ENCODE measurements at places on chromosomes 2 and 18.
A peak's percentile ranks its signal among the peaks of the same experiment; 100 is the strongest.

GRCh38 chr2:232395586-232395985, 11.1 kb upstream of the ALPG start:
- DNase-seq = no peak

DNA sequence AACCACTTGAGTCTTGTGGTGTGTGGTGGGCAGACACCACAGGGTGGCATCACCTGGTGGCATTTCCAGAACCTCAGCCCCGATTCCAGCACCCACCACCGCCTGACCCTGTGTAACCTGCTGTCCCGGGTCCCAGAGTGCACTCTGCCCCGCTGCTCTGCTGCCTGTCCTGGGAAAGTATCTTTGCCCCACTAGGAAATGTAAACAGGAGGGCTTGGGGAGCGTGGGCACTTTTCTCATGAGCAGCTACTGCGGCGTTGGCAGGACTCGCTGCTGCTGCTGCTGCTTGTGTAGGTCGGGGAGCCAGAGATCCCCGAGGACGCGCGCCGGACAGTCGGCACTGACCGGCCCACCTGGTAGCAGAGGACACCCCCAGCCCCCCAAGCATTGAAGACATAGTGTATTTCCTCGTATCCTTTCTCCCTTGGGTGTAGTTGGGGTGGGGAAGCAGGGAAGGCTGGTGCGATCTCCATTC, 13.4 kb downstream of the DTYMK start:
- DNase-seq = peak; percentile 14

DNA sequence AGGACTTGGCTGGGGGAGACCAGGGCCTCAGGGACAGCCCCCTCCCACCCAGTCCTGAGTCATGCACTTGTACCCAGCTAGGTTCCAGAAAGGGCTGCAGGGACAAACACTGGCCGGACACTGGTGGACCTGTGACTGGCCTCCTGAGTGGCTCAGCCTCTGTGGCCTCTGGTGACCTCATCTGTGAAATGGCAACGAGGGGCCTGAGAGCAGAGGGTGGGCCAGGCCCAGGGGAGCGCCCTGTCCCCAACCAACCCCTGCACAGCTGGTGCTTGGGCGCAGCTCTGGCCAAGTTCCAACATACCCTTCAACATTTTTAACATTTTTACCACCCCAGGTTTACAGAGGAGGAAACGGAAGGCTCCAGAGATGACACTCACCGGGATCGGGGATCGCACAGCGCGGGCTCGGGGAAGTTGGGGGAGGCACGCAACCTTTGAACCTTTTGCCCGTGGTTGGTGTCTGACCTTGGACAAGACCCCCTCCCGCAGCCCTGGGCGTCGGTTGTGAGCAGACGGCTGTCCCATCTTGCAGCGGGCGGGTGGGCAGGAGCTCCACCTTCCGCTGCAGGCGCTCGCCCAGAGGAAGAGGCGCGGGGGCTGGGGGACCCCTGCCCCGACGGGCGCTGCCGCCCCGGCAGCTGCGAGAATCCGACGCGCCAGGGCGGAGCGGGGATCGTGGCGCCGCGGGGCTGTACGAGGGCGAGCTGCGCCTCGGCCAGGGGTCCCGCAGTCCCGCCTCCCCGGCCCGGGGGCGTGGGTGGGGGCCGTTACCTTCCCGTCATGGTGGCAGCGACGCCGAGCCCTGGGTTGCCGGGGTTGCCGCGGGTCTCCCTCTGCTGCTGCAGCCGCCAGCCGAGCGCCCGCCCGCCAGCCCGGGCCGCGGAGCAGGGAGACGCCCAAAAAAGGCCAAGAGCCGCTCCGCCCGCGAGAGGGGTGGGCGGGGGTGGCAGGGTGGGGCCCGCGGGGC, 805 bp downstream of the LIMS2 start:
- DNase-seq = peak; percentile 21

DNA sequence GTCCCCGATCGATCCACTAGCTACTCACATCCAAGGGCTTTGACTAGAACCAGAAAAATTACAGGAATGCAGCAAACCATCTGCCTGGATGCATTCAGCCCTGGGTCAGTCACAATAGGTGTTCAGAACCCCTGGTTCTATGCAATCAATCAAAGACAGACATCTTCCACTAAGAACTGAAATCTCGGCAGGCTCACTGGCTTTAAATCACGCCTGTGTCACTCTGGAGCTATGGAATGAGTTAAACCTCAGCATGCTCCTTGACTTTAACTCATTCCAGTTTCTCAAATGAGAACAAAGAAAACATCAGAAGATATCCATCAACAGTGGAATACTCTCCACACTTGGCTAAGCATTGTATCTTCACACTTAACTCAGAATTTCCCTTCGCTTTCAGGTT, 68.1 kb upstream of the SPTBN1 start:
- no peak for DNase-seq

- no peak for DNase-seq
Measured at GRCh38 chr2:10033251-10034006, 9.9 kb upstream of the KLF11 start.

GRCh38 chr2:232940724-232941123, 70.7 kb downstream of the SNORC start:
- DNase-seq = no peak

GRCh38 chr18:33577685-33578517, at the start of gene ASXL3:
ASXL3 (plus strand) TSS chr18:33578219; CDS start chr18:33578632, 413 bp downstream.
- DNase-seq = no peak

DNA sequence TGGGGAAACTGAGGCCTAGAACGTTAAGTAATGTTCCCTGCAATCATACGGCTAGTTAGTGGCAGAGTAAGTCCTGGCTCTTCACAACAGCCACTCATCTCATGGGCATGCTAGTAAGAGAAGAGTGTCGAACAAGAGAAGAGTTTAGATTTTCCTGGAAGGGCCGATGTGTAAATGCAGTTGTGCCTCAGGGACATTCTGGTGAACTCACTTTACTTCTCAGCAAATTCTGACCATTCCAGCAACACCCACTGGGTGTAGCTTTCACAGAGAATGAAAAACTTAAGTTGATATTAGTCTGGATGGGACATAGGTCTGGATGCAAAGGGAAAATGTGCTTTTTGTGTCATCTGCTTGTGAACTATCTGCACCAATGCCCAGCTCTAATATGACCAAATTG, 23.5 kb downstream of the MRPL44 start:
- no peak for DNase-seq

DNA sequence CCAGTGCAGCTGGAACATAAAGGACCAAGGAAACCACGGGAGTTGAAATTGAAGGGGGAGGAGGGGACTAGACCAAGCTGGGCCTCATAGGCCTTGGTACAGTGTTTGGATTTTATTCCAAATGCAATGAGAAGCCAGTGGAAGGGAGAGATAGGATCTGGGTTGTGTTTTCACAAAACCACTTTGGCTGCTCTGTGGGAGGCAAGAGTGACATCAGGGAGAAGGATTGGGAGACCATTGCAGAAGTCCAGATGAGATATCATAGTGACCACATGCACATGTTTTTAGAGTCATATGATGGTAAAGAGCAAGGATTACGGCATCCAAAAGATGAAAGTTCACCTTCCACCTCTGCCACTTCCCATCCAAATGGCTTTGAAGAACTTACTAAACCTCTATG, 210.2 kb downstream of the PAX3 start:
- DNase-seq = no peak

- no peak for DNase-seq
Measured at GRCh38 chr2:66528974-66529724, 94.2 kb downstream of the MEIS1 start.

DNA sequence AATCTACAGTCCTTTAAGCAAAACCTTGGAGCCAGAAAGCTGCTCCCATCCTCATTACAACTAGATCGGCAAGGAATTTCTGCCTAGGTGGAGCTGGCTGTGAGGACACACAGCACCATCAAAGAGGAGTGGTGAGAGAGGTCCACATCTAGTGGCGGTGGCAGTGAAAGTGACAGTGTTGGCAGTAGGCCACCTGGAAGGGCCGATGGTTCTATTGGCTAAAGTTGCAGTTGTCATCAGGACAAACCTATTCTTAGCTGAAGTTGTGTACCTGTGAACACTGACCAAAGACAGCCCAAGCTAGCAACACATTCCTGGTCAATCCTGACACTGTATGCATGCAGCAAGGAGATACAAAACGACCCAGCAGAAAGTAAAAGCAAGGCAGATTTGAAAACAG, 218.1 kb upstream of the CHAC2 start:
- no peak for DNase-seq

DNA sequence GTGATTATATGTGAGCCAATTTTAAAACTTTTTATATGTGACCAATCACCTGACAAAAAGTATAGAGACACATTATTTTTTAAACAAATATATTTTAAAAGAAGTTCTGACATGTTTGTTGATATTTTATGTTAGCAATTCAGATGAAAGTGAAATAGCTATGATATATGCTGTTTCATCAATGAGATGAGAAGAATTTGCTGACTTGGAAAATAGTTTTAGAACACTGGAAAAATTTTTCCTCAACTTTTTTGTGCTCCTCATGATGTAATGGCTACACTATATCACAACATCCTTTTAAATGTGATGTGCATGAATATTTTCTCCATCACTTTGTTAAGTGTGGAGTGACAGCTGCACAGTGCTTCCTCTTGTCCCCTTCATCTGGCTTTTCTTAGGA, 434.0 kb downstream of the PLCL1 start:
- DNase-seq = no peak

DNA sequence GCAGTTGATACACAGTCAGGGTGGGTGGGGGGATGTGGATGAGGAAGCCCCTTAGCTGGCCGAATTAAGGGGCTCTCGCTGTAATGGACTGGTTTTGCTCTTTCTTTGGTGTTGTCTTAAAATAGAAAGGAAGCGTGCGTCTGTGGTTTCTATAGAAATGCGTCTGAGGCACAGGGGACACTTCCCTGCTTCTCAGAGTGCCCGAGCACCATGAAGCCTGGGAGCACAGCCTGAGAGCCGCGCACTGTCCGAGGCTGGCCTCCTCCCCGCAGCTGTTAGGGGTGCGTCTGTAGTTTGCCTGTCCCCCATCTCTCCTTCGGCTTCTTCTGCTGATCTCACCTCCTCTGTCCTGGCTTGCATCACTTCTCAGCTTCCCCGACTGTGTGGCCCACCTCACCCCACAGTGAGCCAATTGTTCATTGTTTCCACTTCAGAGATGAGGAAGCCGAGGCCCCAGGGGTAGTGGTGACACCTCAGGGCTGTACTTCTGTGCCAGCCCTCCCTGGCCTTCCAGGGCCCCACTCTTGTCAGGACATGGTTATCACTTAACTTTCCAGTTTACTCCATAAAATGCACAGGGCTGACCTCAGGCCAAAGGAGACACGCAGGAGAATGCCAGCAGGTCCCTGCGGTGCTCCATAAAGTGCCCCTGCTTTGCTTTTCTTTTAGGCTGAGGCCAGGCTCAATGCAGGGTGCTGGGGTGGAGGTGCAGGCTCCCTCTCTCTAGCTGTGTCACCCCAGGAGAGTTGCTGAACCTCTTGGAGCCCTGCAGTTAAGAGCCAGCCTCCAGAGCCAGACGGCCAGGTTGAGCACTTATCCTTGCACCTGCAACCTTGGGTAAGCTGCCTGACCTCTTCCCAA, 210.6 kb downstream of the SEPTIN10 start:
- peak; percentile 44 for DNase-seq

GRCh38 chr18:75330308-75330707, 97.2 kb downstream of the SMIM21 start:
- no peak for DNase-seq

- DNase-seq = no peak
Measured at GRCh38 chr2:2657121-2657962, 326.3 kb upstream of the MYT1L start.

DNA sequence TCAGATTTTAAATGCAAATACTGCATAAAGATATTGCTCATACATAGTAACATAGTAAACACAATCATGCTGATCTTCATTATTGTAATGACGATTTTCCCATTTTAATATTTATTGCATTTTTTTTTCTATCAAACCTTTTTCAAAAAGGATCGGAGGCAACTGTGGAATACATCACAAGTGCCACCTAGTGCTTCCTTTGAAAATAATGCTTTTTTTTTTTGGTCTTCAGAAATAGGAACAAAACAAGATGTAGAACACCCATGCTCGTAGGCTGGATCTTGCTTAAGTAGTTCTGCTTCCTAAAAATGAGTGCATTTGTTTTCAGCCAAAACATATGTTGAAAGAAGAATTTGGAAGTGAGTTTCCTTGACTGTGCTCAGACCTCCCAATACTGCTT, 35.7 kb upstream of the GPR155 start:
- DNase-seq = no peak

DNA sequence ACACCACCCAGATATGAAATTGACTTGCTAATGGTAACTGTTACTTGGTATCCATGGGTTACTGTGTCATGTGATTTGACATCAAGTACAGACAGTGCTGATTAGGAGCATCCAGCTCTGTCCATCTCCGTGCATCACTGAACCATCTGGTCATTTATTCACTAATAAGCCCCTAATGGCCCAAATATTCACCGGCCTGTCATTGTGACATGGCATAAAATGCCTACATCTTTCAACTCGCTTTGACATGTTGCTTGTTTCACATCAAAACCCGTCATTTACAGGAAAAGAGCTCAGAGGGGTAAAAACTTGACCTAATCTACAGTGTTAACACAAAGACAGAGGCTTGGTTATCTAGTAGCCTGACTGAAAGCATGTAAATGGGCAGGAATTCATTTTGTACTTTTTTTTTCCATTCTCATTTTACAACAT, 308.9 kb upstream of the ATP5MC3 start:
- no peak for DNase-seq

DNA sequence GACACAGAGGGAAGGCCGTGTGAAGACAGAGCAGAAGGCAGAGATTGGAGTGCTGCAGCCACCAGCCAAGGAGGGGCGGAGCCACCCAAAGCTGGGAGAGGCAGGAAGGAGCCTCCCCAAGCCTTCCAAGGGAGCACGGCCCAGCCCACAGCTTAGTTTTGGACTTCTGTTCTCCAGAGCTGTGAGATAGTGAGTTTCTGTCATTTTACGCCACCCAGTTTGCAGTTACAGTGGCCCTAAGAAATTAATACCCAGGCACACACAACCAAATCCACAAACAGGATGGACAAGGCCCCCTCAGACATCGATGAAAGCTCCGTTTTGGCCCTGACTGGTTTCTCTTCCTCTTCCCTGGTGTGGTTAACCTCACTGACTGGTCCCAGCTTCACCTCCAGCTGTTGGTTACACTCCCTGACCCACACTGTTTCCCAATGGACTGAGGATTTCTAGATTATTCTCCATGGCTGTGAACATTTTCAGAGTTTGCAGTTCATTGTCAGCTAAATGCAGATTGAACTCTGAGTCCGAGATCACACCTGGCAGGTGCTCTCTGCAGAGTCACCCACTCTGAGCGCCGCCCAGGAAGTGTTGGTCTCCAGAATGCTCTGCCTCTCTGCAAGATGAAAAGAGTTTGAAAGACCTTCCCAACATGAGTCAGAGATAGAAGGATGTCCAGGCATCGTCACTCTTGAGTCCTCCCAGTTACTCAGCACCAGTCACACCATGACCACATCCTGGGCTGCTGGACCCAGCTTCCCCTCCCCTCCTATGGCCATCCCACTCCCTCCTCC, 100.2 kb downstream of the TWIST2 start:
- peak; percentile 19 for DNase-seq

- no peak for DNase-seq
Measured at GRCh38 chr2:15271941-15272542, 289.1 kb downstream of the NBAS start.

- DNase-seq = no peak
Measured at GRCh38 chr2:176107731-176108181, 676 bp downstream of the HOXD11 start.

GRCh38 chr2:24272907-24273306, 87.4 kb downstream of the ITSN2 start:
- no peak for DNase-seq

- no peak for DNase-seq
Measured at GRCh38 chr18:255171-255570, 12.7 kb downstream of the THOC1 start.

- DNase-seq = peak; percentile 78
Measured at GRCh38 chr18:79400091-79400590, 4.4 kb downstream of the NFATC1 start.

All from activated CD4-positive, alpha-beta memory T cell treated with anti-CD3 and anti-CD28 coated beads for 36 hours (primary cell).